Activated CD4-positive, alpha-beta T cell treated with anti-CD3 and anti-CD28 coated beads, Interleukin-2, amount 50 U/mL, for 4 hours (primary cell): ENCODE measurements at places on chromosomes 7 and 10.
A peak's percentile ranks its signal among the peaks of the same experiment; 100 is the strongest.

GRCh38 chr7:47758546-47758945 lies 176.6 kb upstream of the TNS3 start:
- no peak for DNase-seq

DNA sequence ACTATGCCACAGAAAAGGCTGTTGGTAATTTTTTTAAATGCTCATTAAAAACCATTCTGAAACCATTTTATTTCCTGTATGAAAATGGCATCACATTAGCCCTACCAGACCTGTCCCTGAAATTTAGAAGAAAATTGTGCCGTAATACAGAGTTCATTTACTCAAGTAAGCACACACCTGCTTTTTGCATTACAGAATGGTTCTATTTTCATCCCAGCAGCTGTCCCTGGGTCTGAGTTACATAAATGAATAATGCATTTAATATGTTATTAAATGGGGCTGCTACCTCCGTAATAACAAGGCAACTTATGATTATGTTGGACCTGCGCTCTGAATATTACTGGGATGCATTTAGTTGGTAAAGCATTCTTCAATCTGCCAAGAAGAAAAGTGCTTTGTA lies 508.9 kb downstream of the SORCS1 start:
- DNase-seq, result no peak

DNA sequence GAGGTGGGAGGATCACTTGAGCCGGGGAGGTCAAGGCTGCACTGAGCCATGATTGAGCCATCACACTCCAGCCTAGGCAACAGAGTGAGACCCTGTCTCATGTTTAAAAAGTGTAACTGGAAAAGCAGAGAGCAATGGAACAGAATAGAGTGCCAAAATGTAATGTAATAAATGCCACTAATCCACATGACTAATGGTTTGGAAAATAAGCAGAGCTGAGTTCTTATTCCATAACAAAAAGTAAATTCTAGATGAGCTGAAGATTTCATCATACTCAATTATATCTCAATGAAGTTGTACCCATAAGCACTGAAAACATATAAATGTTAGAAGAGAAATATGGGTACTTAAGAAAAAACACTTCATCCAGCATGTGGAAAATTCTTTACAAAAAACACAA lies 132.6 kb downstream of the USP6NL start:
- no peak for DNase-seq

DNA sequence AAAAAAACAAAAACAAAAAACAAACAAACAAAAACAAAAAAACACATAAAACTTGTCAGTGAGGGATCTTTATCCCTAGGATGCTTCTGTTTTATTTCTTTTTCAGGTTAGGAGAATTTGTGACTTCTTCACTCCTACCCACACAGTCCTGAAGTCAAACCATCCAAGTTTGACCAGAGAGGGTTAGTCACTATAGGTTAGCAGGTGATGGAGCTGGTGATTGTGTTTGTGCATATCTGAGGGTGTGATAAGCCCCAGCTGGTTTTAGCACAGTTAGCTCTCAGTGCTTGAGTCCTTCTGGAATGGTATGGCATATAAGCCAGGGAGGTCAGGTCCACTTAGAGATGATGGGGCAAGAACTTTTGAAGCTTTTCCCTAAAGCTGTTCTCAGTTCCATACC lies 11.8 kb upstream of the IKZF1 start:
- no peak for DNase-seq

GRCh38 chr7:64183827-64184372 lies 23.1 kb upstream of the ZNF735 start:
- DNase-seq, result no peak

DNA sequence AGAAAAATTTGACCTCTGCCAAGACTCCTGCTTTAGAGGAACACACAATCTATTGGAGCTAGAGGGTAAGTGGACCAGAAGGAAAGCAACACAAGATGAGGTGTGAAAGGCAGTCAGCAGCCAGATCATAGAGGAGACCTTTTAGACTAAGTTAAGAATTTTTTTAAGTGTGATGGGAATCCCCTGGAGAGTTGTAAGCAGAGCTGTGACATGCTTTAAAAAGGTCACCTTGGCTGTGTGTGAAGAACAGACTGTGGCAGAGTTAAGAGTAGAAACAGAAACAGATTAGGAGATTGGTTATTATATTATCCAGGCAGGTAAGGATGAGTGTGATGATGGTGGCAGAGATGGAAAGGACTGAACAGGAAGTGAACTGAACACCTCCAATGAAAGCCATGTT lies 23.5 kb downstream of the CPEB3 start:
- no peak for DNase-seq

GRCh38 chr10:131933016-131933695 lies 32.3 kb downstream of the PPP2R2D start:
- DNase-seq, result no peak

DNA sequence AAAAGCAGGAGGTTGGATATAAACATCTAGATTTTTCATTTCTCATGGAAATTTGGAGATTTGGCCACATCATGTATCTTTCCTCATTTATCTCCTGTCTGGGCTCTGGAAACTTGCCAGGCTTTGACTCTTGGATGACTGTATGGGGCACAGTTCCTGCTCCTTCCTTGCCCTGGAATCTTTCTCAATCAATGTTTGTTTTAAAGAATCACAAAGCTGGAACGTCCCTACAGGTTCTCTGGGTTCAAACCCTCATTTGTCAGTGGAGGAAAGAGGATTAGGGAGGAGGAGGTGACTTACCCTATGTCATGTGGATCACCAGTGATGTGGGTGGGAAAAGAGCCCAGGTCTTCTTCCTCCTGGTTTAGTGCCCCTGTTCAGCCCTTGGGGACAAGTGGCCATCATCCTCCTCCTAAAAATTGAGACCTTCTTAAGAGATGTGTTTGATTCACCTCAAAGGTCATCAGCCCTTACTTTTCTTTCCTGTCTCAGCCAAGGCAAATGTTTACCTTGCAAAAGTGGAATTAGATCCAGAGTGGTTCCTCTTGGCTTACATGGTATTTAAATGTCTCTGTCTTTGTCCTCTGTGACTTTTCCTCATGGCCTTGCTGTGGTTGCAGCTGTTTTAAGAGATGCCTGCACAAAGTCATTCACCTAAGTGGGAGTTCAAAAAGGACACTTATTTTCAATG lies 38.8 kb upstream of the PDZD8 start:
- no peak for DNase-seq

- no peak for DNase-seq
These were observed 47.4 kb downstream of the CH25H start for GRCh38 chr10:89159761-89160160.

DNA sequence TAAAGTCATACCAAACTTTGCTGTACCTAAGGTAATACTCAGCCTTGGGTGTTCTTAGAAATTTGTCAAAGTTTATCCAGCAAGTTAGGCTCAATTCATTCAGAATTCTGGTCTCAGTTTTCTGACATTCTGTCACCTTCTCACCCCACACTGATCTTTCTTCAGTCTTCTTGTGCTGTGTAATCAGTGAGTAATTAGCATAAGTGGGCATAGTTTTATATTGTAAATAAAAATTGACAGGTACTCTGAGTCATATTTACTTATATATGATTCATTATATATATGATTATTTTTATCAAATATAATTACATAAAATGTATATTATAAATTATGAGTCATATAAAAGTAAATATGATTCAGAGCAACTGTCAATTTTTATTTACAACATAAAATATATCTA lies 170.9 kb upstream of the MAGI2 start:
- DNase-seq, result no peak

- DNase-seq, result no peak
These were observed 53.1 kb upstream of the C7orf33 start for GRCh38 chr7:148537435-148537834.

DNA sequence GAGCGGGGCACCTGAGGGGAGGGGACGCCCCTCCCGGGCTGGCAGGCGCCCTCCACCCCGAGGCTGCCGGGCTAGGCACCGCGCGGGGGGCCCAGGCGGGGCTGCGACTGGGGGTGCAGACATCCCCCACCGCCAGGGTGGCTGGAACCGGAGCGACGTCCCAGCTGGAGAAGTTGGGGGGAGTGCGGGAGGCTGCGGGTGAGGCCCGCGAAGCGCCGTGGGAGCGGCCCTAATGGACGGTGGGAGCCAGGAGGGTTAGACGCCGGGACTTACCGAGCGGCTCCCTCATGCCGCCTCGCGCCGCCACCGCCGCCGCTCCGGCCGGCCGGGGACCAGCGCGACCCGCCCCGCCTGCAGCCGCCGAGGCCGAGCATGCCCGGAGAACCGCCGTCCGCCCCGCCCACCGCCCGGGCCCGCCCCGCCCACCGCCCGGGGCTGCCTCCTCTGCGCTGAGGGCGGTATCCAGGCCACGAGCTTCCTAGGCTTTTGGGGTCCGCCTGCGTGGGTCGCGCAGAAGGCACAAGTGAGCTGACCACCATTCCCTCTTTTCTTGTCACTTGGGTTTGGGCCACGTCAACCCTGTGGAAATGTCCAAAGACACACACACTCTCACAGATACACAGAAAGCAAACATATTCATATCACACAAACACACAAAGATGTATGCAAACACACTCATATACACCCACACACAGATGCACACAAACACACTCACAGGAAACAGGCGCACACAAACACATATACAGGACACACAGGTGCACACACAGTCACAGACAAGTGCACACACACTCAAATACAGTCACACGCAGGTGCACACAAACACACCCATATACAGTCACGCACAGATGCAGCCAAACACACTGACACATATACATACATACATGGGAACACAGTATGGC lies at the start of gene JCAD:
Gene JCAD (minus strand): TSS at position 378 of the 899 bp plus-strand sequence. CDS start 11,774 bp downstream, outside the sequence.
- DNase-seq, result peak; percentile 25

DNA sequence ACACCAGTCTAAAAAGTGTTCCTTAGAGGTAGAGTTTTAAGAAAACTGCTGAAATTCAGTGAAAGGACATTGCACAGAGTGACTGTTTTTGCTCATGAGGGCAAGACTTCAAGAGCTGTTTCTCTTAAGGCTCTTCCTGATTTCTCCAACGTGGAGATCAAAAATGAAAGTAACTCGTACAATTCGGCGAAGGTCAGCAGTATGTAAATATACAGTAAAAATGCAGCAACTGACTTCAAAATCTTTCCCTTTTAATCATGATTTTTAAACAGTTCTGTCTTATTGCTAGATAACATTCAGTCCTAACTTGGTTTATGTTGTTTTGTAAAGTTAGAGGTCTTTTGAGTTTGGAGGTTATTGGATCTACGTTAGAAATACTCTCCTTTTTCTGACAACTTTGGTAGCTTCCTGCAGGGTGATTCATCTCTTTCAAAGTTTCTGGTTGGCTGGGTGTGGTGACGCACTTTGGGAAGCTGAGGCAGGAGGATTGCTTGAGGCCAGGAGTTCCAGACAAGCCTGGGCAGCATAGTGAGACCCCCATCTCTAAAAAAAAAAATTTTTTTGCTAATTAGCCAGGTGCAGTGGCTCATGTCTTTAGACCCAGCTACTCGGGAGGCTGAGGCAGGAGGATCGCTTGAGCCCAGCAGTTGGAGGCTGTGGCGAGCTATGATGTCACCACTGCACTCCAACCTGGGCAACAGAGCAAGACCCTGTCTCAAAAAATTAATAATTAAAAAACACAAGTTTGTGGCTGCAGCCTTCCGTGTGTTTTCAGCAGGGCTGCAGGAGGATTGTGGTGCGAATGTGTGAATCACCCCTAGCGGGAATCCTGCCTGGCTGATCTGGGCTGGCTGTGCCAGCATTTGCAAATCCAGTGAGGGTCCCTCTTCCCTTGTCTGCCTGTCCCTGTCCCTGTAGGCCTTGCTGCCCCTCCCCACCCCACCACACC lies 29.2 kb upstream of the AP5Z1 start:
- DNase-seq, result no peak
